Cardiac fibroblast (primary cell): ENCODE measurements at places on chromosomes 11 and 22.

DNA sequence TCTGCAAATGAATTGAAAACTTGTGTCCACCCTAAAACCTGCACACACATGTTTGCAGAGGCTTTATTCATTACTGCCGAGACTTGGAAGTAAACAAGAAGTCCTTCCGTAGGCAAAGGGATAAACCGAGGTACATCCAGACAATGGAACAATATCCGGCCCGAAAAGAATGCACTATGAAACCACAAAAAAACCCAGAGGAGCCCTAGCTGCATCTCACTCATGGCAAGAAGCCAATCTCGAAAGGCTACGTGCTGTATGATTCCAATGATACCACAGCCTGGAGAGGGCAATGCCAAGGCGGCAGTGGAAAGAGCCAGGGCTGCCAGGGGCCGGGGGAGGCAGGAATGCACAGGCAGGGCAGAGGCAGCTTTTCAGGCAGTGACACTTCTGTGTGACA lies 3.2 kb upstream of the MRPL23 start:
- DNase-seq = peak; percentile 38

- DNase-seq = no peak
These were observed 124.2 kb downstream of the APIP start for GRCh38 chr11:34791780-34792542.

GRCh38 chr11:65260756-65261590 lies 789 bp upstream of the POLA2 start:
- DNase-seq = no peak

DNA sequence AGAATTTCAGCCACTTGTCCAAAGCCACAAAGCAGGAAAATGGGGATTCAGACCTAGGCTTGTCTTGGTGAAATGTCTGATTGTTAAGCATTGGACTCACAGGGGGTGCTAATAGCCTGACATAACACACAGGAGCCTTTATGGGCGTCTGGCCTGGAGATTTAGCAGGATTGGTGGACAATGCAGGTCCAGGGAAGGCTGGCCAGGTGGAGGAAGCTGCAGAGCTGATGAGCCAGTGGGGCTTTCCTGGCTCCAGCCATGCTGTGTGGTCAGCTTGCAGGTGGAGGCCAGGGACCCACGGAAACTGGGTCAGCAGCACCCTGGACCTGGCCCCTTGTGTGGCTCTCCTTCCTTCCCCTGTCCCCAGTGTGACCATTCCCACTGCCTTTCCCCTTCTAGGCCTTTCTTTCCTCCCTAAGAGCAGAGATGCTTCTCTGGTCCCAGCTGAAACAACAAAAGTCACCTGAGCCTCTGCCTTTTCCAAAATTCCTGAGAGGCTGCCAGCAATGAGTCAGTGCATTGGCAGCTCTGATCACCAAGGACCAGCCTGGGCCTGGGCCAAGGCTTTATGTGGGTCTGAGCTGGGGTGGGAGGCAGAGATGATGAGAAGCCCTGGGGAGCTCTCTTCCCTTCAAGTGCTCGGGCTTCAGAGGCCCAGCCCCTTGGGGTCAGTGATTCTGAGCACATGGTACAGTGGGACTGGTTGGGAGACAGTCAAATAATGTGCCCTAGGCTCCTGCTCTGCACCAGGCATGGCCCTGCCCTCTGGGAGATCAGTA lies 85.2 kb downstream of the CCDC81 start:
- DNase-seq = peak; percentile 97

DNA sequence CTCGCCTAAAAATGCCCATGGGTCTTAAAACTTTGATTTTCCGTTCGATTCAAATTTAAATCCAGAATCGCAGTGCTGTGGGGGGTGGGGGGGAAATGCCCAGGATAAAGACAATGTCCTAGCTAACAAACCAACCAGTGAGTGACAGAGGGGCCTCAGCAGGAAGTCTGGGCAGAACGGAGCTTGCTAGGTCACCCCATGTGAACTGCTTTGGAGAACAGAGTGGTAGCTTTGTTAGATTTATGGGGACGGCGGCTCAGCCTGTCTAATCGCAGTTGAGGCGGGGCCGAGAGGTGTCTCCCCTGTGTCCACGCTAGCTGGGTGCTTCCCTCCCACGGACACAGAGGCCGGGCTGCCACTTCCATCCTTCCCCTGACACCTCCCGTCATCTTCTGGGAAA lies 243.9 kb downstream of the CTTN start:
- no peak for DNase-seq

DNA sequence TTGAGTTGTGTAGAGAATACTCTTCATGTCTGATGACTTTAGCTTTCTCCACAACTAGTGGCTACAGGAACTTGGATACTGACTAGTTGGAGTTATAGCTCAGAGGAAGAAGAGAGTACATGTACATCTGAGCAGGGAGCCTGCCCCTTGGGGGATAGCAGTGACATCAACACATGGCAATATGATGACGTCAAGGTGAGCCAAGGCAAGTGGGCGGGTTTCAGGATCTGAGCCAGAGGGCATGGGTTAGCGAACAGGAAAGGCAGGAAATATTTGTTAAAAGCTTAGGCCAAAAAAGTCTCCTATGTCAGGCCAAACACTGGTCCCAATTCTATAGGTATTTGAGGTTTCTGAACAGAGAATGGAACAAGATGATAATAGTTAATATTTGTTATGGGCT lies 42.0 kb upstream of the HORMAD2 start:
- peak; percentile 90 for DNase-seq

DNA sequence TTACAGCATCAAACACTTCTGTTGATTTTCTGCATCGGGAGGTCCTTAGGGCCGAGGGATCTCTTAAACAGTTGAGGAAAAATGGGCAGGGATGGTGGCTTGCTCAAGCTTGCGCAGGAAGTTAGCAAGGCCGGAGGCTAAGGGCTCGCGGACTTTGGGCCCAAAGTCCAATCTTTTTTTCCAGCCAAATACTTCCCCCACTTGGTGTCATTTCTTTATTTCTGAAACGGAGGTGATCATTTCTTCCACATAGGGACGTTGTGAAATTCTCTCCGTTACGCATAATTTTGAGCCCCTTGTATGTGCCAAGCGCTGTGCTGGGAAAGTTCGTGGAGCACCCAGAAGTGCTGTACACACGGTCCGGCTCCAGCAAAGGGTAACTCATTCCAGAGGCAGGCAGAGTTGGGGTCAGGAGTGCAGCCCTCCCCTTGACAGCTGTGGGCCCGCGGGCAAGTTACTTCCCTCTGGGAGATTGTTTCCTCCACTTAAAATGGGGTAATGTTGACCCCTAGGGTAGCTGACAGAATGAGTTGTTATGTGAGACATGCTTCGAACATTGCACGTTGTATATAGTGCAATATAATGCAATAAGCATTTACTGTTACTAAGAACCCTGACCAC lies 809 bp downstream of the MIEF1 start:
- DNase-seq = peak; percentile 26

- DNase-seq = peak; percentile 25
These were observed 695 bp downstream of the PEX26 start for GRCh38 chr22:18078329-18079041.

DNA sequence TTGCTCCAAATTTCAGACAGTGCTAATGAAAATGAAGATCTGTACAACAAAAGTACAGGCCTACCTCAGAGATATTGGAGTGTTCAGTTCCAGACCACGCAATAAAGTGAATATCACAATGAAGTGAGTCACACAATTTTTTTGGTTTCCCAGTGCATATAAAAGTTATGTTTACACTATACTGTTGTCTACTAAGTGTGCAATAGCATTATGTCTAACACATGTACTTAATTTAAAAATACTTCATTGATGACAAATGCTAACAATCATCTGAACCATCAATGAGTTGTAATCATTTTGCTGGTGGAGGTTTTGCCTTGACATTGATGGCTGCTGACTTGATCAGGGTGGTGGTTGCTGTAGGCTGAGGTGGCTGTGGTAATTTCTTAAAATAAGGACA lies 60.6 kb upstream of the E2F8 start:
- DNase-seq = no peak

DNA sequence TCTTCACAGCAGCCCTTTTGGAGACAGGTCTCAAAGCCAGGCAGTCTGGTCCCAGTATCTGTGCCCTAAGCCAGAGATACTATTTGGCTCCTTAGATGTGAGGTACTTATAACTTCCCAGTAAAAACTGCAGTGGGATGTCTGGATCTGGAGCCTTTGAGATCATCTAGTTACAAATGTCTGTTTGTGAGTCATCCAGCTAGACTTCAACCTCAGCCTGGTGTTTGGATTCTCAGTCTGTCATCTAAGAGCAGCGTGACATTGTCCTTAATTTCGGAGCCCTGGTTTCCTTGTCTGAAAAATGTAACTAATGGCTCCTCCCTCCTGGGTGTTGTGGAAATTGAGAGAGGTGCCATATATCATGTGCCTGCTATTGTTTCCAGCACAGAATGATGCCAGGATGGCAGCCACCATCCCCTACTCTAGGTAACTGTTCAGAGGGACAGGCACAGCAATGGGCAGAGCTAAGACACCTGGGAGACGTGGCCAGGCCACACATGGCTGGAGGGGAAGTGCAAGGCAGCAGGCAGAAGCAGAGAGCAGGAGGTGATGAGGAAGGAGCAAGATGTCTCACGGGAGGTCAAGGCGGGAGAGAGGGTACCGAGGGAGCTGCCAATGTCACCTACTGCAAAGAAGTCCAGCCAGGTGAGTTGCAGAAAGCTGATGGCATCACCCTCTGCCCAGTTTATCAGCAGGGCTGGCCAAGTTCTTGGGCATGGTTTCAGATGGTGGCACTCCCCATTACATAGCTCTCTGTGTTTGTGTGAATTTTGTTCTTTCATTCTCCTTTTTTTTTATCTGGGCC lies 20.6 kb upstream of the ST3GAL4 start:
- DNase-seq = no peak

- DNase-seq = no peak
These were observed 150.0 kb downstream of the DBX1 start for GRCh38 chr11:20010156-20010850.

GRCh38 chr11:111330234-111330893 lies 32.0 kb downstream of the POU2AF3 start:
- no peak for DNase-seq

GRCh38 chr11:72069787-72070251 lies 10.5 kb downstream of the NUMA1 start:
- peak; percentile 82 for DNase-seq

DNA sequence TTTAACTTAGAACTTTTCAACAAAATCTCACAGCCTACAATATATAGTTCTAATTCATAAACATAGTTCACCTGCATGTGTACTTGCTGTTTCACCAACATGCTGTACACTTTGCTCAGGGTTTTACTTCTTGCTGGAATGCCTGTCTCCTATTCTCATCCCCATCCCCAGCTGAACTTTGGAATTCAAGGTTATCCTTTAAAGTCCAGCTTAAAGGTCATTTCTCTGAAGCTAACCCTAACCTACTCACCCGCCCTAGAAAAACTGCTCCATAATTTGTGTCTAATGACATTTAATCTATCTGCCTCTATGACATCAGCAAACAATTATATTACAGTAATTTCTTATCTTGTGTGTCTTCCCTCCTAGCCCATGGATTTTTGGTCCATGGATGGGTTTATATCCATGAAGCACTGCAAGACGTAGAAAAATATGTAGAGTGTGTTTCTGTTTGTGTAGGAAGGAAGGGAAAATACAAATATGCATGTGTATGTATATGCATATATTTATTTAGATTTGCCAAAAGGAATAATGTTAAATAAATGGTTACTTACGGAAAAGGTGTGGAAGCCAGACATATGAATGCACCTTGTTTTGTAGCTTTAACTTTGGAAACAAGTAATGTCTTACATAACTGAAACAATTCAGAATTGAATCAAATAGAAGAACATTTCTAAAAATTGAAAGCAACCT lies 99.5 kb upstream of the APOA1 start:
- no peak for DNase-seq

DNA sequence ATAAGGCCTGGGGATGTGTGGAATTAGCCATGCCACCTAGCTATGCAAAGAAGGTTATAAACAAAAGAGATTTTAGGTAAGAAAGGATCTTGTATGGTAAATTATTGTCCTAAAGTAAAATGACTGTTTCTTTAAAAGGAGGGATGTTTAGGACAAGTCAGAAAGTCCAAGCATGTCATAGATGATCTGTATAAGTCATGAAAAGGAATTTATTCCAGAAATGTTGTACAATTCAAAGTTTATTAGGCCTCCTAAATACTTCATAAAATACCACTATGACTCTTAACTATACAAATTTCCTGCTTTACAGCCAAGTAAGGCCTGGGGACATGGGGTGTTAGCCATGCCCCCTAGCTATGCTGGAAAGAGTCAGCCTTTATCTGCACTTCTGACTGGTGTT lies 22.7 kb downstream of the OR5A2 start:
- DNase-seq = no peak

DNA sequence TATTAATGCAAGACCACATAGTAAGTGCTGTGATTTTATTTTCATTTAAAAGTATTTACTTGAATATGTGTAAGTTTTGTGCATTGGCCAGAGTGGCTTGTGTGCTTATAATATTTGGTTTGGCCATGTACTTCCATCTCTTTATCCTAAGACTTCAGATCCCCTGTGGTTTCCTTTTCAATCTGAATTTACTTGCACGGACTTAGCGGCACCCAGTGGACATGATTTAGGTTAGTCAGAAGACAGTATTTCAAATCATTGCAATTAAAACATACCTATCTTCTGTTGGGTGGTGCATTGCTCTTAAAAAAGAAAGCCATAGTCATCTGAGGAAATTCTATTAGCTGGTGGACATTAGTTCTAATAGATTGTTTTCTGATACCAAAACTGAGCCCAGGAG lies 30.7 kb downstream of the PIWIL4 start:
- DNase-seq = peak; percentile 35

DNA sequence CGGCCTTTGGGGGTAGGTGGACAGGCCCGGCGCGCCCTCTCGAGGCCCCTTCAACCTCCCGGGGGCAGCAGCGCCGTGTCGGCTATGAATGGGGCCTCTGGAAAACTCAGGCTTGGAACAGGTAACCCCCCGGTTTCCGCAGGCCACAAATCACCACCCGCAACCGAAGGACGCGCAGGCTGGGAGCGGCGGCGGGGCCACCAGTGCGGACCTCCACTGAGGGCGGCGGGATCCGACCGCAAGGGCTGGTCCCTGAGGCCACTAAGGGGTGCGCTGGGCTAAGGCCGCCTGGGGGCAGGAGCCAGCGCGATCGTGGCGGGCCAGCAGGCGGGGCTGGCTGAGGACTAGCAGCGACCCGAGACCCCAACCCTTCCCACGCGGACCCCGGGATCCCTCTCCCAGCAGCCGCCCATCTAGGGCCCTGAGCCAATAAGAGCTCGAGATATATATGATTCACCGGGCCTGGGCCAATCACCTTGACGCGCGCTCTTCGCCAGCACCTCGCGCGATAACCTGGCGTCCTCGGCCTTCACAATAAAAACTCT lies 609 bp upstream of the ATF4 start:
- DNase-seq = peak; percentile 68

- no peak for DNase-seq
These were observed 37.8 kb downstream of the RNF141 start for GRCh38 chr11:10503221-10503620.
